ENCODE measurements at places on chromosomes 5 and 9. TPM values are rescaled to one million over a fixed set of nuclear protein-coding genes. Genes with fewer than 3 reads are reported as not detected.

The BAAT gene
- not detected for polyA plus RNA-seq

DNA sequence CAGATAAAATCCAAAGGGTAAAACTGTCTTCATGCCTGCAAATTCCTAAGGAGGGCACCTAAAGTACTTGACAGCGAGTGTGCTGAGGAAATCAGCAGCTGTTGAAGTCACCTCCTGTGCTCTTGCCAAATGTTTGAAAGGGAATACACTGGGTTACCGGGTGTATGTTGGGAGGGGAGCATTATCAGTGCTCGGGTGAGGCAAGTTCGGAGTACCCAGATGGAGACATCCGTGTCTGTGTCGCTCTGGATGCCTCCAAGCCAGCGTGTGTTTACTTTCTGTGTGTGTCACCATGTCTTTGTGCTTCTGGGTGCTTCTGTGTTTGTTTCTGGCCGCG lies 727 bp upstream of the ADRB2 start:
- DNase-seq = no peak

DNA sequence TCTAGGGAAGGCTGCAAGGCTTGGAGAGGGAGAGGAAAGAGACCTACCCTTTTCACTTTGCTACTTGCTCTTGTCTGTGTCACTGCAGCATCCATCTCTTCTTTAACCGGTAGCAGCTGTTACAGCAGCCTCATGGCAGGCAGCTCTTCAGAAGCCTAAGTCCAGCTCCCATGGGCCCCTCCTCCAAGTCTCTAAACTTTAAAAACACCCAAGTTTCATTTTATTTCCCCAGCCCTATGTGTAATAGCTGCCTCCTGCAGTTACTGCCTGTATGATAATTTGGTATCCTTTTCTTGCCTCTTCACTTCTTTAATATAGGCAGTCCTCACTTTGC lies 313.1 kb upstream of the PIK3R1 start:
- no peak for DNase-seq

DNA sequence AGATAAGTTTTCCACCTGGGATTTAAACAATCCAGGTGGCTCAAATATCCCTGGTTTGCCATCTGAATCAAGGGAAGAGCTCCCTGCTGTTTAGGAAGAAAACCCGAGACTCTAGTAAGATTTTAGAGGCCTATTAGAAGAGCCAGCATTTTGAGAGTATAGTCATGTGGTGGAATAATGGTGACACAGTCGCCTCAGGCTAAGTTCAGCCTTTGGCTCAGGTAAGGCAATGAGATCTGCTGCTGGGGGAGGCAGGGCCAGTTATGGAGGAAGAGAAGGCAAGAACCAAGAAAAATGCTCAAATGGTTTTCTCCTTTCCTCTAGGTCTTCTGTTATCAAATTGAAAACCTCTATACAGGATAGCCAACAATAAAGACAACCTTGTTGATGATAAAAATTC lies 16.2 kb downstream of the RAD1 start:
- DNase-seq = no peak

The SLIT3 gene
- not detected for polyA plus RNA-seq

DNA sequence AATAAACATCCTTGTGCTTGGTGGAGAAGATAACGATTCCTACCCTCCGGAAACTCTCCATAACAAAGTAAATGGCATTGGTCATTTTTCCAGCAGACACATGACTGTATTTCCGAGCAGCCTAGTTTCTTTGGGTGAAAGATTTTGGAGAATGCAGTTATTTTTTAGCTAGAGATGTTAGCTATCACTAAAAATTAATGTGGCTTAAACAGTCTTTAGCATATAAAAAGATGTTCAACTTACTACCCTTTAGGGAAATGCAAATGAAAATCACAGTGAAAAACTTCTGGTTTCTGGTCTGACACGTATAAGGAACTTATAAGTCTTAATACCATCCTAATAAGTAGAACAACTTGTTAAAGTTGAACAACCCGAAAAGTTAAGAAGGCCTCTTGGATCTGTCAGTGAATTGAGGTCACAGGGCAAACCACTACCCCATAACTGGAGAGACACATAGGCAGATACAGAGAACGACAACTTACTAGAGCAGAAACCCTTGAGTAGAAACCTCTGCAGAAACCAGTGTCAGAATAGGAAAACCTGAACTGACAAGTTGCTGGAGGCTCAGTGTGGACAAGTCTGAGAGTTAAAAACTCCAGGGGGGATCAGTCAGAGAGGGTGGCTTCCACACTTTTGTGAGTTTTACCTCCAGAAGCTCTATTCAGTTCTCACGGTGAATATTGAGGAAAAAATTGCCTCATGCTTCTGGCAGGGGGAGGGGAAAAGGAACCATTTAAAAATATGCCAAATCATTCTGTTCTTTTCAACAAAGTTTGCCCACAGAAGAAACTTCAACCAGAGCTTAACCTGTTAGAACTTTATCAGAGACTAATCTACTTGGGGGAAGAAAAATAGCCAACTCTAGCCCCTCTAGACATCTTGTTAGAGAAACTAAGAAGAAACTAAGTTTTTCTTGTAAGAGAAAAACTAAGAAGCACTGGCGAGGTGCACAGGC lies 325.2 kb upstream of the RPS23 start:
- no peak for DNase-seq

The SURF6 gene
- polyA plus RNA-seq = 14.7 TPM

The SLF1 gene
- 5.3 TPM for polyA plus RNA-seq

DNA sequence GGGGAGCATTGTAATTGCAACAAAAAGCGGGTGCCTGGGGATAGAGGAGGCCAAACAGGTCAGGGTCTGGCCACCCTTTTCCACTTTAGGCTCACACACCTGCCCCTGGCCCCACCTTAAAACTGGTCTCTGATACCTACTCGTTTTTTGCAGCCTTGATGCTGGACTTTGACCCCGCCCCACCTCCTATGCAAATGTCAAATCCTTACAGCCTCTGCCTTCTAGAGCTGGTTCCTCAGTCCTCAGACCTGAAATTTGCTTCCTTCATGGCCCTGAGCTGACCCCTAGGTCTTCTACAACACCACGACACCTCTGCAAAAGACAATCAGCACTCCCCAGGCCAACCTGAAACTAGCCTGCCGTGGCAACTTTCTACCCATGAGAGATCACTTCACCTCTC lies 37.7 kb downstream of the SMIM23 start:
- DNase-seq = no peak

- DNase-seq = no peak
Measured at GRCh38 chr5:65149827-65150226, 331.9 kb downstream of the ADAMTS6 start.

The C5orf52 gene
- not detected for polyA plus RNA-seq

The FAM221B gene
- polyA plus RNA-seq = not detected

DNA sequence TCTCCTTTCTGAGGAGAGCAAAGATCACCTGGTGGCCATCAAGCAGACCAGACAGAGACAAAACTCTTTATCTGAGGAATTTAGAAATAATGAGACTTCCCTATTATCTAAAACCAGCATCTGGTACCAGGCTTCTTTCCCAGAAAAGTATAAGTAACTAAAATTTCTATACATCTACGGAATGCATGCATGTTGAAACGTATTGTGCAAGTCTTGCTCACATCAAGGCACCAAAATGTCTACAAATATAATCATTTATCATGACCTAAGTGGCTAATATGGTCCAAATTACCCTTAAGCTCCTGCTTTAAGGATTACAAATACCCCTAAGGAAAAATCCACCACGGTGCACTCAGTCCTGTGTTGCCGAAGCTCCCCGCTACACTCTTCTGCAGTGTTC lies 286.3 kb downstream of the CDH18 start:
- no peak for DNase-seq

DNA sequence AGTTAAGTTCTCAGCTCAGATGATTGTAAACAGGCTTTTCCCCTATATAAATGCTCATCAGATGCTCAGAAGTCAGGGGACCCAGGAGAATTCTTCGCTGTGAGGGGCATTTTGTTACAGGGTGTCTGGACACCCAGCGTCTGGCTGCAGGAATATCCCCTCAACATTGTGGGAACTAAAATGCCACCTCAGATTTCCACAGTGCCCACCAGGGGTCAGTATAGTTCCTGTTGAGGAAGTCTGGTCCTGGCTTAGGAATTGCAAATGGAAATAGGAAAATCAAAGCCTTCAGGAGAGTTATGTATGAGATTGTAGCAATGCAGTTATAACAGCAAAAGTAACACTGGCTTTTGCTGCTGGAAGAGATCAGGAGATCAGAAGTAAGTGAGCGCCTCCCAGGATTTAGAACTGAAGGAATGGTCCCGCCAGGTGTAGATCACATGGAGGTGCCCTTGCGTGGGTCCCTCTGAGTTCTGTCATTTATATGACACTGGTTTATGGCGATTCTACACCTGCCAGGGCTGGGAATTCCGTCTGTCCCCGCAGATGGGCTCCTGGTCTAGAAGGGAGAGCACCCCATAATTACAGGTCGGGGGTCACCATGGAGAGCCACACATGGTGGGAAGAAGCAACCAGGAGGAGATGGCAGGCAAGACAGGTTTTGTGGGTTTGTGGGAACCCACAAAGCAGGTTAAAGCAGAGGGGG lies 47.1 kb upstream of the CTSL start:
- DNase-seq = peak; percentile 24

The PANK3 gene
- 16.9 TPM for polyA plus RNA-seq

DNA sequence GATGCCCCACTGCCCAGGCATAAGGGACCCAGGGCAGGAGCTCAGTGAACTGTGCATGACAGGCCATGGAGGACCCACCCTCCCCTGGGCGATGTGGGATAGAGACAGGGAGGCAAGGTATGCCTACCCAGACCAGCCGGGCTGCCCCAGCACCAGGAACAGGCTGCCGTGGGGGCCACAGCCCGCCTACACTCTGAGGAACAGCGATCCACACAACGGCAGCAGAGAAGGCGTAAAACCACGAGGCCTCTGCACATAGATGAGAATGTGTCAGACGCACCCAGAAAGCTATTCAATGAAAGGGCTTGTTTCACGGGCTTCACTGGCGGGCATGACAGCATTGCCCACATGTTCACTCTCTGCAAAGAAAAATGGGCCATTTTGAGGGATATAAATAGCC lies 49.5 kb downstream of the SEMA4D start:
- no peak for DNase-seq

GRCh38 chr5:76280494-76280893 lies 122.6 kb upstream of the IQGAP2 start:
- no peak for DNase-seq

DNA sequence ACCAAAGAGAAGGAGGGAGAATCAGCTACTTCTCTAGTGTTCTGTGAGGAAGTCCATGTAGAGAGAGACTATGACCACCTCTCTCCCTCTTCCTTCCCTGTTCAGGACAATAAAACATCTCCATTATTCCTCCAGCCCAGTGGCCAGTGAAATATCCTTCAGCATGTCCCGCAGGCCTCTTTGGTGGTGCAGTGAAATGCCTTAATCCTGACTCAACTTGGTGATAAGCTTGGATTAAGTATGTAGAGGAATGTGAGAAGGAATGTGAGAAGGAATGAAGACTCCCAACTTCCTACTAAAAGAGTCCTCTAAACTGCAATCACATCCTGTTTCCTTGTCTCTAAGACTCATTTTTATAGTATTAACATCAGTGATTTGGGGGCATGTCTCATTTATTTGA lies 167.3 kb downstream of the TRPM3 start:
- DNase-seq = no peak

DNA sequence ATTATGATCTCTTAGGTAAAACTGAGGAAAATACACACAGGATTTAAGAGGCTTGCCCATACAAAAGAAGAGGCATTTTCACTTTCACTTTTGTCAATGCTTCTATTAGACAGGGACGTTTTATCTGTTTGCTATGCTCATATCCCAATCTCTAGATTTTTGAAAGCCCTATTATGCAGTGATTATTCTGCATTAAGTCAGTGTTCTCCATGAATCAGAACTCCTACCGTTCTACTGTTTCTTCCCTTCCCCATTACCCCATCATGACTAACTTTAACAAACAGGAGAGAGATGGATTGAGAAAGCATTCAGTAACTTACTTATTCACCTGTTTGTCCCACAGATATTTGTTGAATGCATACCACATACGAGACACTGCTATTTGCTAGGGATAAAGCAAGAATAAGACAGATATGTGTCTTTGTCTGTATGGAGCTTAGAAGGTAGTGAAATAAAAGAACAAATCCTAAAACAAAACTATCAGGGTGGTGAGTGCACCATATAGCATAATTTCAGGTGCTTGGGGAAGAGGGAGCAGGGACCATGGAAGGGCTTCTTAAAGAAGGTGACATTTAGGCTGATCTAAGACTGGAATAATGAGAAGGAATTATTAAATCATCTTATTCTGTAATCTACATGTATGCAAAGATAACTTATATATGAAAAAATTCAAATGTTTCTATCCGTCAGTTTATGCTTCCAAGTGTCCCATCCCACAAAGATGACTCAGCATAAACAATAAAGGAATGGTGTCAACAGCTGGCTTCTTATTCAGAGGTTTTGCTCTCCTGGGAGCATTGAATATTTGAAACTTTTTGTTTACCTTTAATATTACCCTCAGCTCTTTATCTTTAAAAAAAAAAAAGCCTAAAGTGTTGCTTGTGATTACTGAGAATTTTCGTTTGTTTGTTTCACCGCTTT lies 328.1 kb downstream of the HINT1 start:
- DNase-seq = peak; percentile 3

The LCN1 gene
- not detected for polyA plus RNA-seq

The IFNA21 gene
- not detected for polyA plus RNA-seq

DNA sequence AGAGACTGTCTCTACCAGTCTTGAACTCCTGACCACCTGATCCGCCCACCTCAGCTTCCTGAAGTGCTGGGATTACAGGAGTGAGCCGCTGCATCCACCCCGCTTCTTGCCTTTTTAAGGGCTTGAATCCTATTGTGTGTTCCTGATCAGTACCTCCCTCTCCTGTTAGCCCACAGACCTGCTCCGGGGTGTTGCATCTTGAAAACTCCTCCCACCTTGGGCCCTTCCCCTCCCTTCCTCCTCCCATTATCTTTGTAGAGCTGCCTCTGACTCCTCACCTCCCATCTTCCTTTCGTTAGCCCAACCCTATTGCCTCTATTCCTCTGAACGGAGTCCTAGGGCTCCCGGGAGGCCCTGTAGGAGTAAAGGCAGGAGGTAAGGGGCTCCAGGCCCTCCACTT lies 48.5 kb upstream of the NEK6 start:
- DNase-seq = no peak

GRCh38 chr5:142970440-142971030 lies 200.4 kb downstream of the ARHGAP26 start:
- DNase-seq = no peak

- DNase-seq = no peak
Measured at GRCh38 chr9:125908136-125908535, 161.0 kb downstream of the PBX3 start.

GRCh38 chr9:137951597-137952490 lies 74.3 kb downstream of the CACNA1B start:
- no peak for DNase-seq

The IRX2 gene
- polyA plus RNA-seq = not detected

The WNT8A gene
- polyA plus RNA-seq = not detected

DNA sequence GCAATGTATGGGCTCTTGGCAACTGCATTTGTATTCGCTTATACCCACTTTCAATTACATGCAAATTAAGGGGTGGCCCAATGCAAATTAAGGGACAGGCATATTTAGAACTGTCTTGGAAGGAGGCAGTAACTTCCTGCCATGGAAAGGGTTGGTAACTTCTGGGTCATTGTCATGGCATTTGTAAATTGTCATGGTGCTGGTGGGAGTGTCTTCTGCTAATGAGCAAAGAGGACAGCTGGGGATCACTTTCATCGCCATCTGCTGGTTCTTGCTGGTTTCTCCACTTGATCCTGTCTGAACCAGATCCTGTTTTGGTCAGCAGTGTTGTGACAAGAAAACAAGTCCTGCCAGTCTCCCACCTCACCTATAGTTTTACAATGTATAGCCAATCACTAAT lies 23.3 kb upstream of the UGT3A2 start:
- DNase-seq = no peak

The IL5 gene
- polyA plus RNA-seq = not detected
